Small intestine (tissue), 16 donors: ENCODE measurements at places on chromosomes 6 and 20. TPM values are rescaled to one million over a fixed set of nuclear protein-coding genes. Genes with fewer than 3 reads are reported as not detected.
A peak's percentile ranks its signal among the peaks of the same experiment; 100 is the strongest.

BTN1A1 gene
- polyA plus RNA-seq = not detected

GRCh38 chr6:138428944-138429598, 25.0 kb downstream of the HEBP2 start:
- DNase-seq = peak; percentile 46

- DNase-seq = no peak
Measured at GRCh38 chr6:4164456-4164855, 29.1 kb upstream of the ECI2 start.

GRCh38 chr6:2231438-2231837, 14.0 kb downstream of the GMDS start:
- no peak for DNase-seq

DNA sequence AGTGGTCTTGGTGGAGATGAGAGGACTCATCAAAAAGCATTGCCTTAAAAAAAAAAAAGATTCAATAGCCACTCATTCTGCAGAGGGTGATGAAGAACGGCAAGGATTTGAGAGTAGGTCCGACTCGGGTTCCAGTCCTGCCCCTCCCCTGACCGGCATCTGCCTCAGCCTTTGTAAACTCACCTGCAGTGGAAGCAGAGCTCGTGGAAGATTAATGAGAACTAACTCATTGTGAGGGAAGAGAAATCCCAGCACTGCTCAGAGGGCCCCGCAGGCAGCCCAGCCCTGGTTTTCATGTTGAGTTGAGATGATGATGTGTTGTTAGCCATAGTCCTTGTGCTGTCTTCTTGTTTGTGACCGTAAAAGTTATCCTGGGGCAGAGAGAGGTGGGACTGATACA, 59.4 kb downstream of the GCNT2 start:
- DNase-seq = no peak

GRCh38 chr6:87925373-87926060, 122.1 kb upstream of the SPACA1 start:
- no peak for DNase-seq

GRCh38 chr20:37729452-37729851, 35.6 kb downstream of the CTNNBL1 start:
- no peak for DNase-seq

DNA sequence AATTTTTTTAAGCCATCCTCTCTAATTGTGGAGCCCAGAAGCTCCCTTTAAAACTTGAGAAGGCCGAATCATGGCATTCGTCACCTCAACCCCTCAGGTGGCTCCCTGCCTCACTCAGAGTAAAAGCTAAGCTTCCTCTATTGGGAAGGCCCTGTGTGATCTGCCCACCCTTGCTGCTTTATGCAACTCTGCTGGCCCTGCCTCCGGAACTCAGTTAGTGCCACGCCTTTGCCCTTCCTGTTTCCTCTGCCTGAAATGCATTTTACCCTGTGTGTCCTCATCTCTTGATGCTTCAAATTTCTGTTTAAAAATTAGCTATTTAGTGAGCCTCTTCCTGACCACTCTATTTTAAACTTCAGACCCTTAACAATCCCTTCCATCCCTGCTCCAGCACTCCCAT, 5.7 kb downstream of the PACRG start:
- DNase-seq = no peak

GRCh38 chr6:28413681-28414080, 14.1 kb upstream of the ZSCAN12 start:
- no peak for DNase-seq

C20orf144 gene
- polyA plus RNA-seq = 0.41 TPM

CST1 gene
- polyA plus RNA-seq = not detected

DNA sequence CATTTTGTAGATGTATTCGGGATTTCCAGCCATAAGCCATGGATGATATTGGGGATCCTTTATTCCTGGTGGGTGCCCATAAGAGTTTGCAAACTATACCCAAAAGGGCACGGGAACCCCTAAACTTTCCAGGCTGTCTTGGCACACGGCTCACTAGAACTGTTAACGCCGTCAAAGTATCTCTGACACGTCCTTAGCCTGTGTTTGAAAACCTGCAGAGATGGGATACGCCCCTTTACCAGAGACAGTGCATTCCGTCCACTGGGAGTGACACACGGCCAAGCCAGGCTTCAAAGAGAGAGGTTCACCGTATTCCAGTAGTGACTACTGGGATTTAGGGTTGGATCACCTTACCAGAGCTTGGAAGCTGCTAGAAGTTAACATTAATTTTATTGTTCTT, 95.0 kb downstream of the THBS2 start:
- DNase-seq = no peak

DNA sequence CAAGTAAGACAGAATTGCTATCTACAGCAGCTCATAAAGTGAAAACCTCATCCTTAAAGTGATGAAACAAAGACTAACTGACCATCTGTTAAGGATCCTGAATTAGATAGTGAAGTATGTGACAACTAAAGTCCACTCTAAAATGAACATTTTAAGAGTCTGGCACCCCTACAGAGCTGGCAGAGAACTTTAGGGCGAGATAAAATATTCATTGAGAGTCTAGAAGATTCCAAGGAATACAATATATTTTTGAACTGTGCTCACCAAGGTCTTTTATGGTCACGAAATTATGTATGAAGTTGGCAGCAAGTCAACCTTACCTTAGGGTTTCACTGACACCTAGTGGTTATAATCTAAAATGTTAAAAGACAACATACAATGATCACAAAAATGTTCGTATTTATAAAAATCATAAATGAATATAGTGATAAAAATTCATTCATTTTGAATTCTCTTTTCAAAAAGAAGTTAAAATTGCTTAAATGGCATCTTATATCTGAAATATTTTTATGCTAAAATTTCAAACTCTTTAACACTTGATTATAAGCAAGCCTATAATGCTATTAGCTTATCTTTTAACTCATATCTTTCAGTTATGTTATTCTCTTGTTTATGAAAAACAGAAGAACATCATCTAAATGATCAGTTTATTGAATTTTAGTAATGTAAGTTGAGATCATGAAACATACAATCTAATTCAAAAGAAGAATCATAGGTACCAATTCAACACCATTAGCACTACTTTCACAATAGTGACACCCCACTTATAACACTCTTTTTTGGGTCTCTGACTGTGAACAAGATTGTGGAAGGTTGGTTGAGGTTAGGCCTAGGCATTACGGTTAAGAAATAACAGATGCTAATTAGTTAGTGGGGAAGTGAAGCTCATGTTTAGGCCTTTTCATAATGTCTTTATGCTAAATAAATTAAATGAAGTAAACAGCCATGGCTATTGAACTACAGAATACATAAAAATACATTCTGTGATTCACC, 27.5 kb downstream of the RSPH3 start:
- DNase-seq = peak; percentile 73

DNA sequence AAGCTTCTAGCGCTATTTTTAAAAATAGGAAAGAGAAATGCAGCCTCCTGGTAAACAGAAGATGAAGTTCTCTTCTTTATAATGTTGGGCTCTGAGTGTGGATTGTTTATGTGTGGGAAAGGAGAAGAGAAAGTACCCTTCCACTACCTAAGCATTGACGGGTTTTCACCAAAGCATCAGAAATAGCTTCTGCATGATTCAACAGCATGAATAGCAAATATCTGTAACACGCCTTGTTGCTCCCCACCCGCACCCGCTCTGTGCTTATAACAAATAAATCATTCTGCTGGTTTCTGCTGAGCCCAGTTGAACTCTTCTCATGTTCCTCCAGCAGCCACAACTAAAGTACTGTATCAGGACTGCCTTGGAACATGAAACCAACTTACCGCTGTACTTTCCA, 20.7 kb downstream of the TXLNB start:
- no peak for DNase-seq

RIPPLY2 gene
- polyA plus RNA-seq = 0.67 TPM

WFDC8 gene
- polyA plus RNA-seq = not detected

SPATA2 gene
- 15.1 TPM for polyA plus RNA-seq

- no peak for DNase-seq
Measured at GRCh38 chr20:62770916-62771315, 25.4 kb upstream of the MRGBP start.

DNA sequence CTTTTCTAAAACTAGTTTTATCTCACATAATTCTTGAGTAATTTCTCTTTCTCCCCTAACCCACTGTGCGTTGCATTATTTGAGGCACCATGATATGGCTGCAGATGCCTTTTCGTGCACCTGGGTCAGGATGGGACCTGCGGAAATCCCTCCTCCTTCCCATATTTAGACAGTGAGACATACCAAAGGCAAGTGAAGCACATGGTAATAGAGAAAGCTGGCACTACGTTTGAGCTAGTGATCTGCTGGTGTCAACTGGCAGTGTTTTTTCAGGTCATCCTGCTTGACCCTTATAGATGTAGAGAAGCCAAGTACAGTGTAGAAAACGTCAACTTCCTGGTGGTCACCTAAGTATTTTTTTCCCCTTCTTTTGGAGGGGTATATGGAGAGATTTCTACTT, 71.7 kb downstream of the FOXO3 start:
- DNase-seq = no peak
